ENCODE measurements at places on chromosomes 13 and 19.
A peak's percentile ranks its signal among the peaks of the same experiment; 100 is the strongest.

- DNase-seq = no peak
These were observed 353.1 kb downstream of the EFNB2 start for GRCh38 chr13:106182404-106182803.

GRCh38 chr19:39264306-39265290, 3.6 kb upstream of the IFNL2 start:
- peak; percentile 26 for DNase-seq

DNA sequence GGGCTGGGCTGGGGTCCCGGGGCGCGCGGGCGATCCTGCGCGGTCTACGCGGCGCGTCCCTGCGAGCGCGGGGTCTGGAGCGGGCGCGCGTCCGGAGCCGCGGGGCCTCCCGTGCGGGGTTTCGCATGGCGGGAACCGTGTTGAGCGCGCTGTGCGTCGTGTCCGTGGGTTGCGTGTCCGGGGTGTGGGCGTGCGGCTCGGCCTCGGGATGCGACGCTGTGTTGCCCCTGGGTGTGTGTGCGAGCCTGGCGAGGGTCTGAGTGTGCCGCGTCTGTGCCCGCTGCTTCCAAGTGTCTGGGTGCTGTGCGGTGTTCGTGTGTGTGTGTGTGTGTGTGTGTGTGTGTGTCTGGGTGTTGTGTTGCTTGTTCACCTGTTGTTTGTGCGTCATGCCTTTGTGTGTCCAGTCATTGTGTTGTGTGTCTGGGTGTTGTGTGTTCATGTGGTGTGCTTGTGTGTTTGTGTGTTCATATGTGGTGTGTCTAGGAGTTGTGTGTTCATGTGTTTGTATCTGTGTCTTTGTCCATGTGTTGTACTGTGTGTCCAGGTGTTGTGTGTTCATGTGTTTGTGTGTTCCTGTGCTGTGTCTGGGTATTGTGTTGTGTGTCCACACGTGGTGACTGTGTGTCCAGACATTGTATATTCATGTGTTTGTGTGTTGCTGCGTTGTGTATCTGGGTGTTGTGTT, 552 bp downstream of the PLK5 start:
- no peak for DNase-seq

DNA sequence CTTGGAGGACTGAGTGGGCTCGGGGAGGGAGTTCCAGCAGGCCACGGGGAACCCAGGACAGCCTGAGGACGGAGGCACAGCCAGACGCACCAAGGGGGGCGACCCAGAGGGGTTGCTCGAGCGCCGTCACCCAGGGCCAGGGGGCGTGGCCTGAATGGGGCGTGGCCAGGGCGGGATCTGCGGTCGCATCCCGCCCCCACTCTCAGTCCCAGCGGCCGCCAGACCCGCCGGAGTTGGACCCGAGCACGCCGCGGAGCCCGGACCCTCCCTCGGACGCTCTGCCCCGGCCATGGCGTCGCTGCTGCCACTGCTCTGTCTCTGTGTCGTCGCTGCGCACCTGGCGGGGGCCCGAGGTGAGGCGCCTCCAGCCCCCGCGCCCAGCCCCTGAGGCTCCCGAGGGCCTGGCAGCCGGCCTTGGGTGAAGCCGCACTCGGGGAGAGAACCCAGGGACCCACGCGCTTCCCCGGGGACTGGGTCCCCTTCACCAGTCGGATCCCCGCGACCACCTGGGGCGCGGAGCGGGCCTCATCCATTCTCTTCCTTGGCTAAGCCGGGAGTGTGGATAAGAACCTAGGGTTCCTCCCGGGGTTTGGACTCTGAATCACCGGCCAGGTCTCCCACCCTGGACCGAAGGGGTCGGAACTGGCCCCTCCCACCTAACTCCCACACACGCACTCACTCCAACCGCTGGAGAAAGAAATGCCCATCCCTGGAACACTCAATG, at the start of gene CILP2:
Gene CILP2 (plus strand): TSS at position 205 of the 724 bp plus-strand sequence. CDS start 85 bp downstream, at position 290.
- peak; percentile 76 for DNase-seq

DNA sequence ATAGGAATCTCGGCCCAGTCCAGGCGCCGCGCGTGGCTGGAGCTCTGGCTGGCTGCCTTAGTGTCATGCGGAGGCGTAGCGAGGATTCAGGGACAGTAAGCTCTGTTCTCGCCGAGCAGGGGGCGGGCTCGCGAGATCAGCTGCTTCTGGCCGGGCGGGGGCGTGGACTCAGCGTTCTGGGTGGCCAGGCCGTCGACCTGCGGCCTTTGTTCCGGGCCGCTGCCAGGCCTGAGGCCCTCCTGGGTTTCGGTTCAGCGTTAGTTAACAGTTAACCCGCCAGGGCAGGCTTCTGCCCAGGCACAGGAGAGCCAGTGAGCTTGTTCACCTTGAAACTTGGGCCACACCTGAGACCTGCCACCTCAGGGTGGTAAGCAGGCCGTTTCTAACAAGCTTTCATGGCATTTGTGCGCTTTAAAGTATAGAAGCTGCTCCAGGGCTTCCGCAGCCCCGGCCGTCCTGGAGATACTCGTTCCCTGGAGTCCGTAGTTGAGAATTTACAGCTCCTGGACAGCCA, 332.2 kb upstream of the SGCG start:
- no peak for DNase-seq

- DNase-seq = no peak
These were observed 191.6 kb downstream of the EFNB2 start for GRCh38 chr13:106343836-106344235.

Measured in GM13976 (cell line).